ENCODE measurements at places on chromosomes 6 and 20.

DNA sequence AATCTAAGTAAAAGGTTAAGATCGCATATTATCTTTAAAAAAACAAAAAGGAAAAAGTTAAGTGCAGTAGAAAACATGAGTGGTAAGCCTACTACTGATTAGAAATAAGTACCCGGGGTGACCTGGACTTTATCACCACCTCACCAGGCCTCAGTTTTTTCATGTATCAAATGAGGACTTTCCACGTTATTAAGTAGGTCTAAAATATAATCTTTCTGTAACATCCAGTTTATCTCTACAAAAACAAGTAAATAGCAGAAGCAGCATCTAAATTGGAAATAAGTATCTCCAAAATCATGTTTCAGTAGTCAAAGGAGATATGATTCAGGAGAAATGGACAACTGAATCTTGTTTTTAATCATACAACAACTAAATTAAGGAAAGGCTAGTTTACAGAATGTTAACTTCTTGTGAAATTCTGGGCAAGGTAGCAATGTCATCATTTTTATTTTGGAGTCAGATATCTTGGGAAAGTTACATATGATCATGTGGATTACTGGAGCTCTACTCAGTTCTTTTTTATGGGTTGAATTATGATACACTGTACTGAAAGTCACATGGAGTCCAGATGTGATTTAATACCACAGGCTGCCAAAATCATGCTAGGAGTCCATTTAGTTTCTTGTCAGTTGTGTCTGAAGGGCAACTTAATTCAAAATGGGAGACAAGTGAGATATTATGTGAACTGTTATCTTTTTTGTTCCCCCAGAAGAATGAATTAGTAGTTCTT is 114.7 kb upstream of the PRL start:
- DNase-seq = no peak

DNA sequence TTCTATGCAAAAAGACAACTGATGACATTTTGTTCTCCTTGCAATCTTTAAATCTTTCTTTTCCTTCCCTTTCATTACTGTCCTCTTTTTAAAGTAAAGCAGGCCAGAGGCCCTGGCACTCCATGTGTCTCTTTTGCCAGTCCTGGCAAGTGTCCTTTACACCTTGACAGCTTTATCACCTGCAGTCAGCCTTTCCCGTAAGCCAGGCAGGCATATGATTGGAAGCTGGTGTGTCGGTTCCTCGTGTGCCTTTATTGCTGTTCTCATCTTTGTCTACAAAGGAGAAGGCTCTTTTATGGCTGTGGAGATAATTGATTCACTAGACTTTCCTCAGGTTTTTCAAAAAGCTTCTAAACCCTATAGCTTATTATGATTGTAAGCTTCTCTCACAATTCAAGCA is 162.3 kb upstream of the FBXL4 start:
- no peak for DNase-seq

DNA sequence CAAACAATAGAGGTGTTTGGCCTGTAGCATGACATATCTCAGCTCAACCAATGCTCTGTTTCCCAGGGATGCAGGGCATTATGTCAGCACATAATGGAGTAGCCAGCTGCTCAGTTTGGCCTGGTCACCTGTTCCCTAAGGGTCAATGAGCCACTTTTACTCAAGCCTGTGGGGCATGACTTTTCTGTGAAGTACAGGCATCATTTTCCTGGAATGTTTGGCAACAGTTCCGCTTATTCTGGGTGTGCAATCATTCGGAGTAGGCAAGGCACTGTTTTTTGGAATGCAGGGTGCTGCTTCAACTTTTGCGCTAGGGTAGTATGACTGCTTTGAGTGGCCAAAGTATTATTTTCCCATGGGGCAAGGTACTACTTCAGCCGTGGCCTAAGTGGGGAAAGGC is 665.4 kb downstream of the EPHA7 start:
- no peak for DNase-seq

DNA sequence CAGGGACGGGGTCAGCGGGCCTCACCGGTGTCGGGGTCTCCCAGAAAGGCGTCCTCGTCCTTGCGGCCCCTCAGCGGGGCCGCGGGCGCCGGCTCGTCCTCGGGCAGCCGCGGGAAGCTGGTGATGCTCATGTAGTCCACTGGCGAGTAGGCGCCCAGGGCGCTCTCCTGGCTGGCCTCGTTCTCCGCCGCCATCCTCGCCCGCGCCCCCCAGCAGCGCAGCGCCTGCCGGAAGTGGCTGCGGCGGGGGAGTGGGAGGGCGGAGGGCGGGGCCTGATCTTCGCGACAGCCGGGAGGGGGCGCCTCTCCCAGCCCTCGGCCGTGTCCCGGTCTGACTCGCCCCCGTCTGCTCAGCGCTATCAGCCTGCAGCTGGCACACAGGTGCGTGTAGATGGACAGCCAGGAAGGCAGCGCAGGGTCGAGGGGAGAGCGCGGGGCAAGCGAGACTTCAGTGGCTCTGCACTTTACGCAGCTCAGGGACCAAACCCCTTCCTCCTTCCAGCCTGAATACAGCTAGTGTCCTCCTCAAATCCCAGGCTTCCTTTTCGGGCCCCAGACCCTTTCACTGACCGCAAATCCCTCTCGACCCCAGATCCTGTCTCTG is at the start of gene GGT7:
Gene GGT7, minus strand, starts transcription at position 235 of the 603 bp plus-strand sequence. Its CDS starts 41 bp downstream, at position 194.
- DNase-seq = peak; percentile 79

- DNase-seq = no peak
Measured at GRCh38 chr6:140782941-140783340, 1349.8 kb upstream of the GJE1 start.

DNA sequence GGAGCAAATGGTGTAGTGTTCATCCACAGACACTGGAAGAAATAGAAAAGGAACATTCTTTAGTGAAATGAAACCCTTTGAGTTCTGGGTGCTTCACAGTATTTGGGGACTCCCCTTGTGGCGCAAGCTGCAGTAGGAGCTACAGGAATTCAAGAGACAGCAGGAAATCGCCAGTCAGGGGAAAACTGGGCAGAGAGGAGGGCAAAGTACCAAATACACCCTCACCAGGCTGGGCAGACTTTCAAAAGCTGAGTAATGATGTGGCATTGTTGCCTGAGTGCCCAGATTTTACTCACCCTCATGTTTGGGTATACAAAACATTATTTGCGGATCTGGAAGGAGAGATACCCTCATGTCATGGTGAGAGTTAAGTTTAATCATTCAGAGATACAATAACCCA is 97.9 kb downstream of the SOD2 start:
- no peak for DNase-seq

DNA sequence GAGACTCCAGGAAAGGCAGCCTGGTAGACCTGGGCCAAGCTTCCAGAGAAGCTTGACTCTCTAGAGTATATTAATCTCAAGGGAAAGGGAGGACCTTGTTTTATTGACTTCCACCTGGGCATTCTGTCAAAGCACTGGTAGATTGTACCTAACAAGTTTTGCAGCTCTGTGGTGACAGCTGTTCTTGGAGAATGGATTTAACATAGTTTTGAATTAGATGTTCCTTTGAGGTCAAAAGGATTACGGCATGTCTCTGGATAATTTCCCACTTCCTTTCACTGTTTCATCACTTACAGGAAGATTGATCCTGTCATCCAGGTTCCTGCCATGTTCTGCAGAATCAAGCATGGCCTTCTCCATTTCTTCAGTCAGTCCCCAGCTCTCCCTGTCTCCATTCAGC is 246.0 kb downstream of the PHACTR1 start:
- no peak for DNase-seq

GRCh38 chr20:25571240-25571639 is 14.1 kb downstream of the NINL start:
- DNase-seq = no peak

DNA sequence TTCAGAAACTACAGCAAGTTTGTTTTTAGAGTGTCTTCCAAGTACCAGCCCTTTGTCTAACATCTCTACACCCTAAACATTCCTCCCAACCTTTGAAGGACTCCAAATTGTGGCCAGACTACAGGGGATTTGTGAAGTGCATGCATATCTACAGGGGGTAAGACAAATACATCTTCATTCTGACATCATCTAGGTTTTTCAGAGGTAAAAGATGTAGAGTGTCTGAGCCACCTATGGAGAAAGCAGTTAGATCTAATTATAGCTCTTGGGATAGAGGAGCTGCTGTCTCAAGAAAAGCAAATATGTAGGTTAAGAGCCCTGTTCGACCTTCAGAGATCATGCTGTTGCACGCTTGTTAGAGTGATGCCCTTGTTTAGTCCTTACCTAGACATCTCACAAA is 617.7 kb upstream of the AGPAT4 start:
- no peak for DNase-seq

- no peak for DNase-seq
Measured at GRCh38 chr20:24978513-24978912, 14.0 kb downstream of the APMAP start.

DNA sequence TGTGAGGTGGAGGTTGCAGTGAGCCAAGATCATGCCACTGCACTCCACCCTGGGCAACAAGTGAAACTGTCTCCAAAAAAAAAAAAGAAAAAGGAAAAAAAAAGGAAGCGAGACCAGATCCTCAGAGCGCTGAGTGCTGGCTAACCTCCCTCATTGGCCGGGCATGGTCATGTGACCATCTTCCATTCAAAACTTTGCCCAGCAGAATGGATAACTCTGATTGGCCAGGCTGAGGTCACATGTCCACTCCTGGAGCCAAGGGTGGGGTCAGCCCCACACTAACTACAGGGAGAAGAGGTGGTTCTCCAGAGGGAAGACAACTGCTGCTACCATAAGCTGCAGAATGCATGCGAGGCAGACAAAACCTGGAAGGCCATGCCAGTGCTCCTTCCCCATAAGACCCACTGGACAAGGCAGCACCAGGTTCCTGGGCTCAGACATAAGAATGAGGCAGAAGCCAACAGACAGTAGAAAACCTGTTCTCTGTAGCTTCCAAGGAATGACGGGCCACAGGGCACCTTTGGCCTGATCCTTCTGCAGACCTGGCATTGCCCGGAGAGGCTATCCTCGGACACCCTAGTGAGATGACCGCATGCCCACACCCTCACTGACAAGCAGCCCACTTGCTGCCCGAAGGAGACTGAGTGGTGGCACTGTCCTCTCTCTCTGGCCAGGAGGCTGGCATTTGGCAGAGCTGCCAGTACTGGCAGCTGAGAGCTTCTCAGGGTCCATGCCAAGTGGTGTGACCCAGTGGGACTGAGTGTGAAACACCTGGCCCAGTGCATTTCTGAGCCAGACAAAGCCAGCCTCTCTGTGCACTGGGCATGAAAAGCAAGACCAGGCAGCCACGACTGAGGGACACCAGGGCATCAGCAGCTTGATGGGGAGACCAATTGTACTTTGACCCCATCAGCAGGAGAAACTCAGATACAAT is 311.9 kb upstream of the SULF2 start:
- peak; percentile 8 for DNase-seq

DNA sequence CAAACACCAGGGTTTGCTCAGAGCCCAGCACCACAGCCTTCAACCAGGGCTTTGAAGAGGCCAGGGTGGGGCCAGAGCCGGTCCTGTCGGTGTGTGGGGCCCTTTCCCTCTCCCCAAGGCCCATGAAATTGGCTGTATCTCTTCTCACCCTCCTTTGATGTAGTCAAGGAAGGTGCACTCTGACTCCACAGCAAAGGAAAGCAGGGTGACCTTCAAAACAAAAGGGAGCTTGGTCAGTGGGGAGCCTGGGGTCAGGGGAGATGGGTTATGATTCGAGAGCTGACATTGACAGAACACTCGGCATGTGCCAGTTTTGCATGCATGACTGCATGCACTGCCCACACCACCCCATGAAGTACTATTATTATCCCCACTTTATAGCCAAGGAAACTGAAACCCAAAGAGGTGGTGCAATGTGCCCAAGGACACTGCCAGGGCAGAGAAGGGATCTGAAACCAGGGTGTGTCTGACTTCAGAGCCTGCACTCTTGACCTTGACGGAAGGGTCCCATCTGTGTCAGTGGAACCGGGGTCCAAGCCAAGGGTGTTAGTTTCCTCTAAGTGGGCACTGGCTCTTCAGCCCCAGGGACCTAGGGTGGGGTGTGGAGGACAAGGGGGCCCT is 55.4 kb downstream of the RAB44 start:
- no peak for DNase-seq

GRCh38 chr20:41436679-41437078 is 70.1 kb upstream of the EMILIN3 start:
- DNase-seq = no peak

GRCh38 chr6:40848038-40848437 is 191.0 kb downstream of the UNC5CL start:
- no peak for DNase-seq

- DNase-seq = peak; percentile 94
Measured at GRCh38 chr20:14337400-14338171, at the start of gene FLRT3. Gene FLRT3 (minus strand): TSS chr20:14337612. CDS start chr20:14327506, 10,106 bp downstream.

GRCh38 chr20:48928832-48929725 is 7.6 kb downstream of the ARFGEF2 start:
- DNase-seq = no peak

- DNase-seq = peak; percentile 41
Measured at GRCh38 chr6:142112451-142113061, 20.2 kb upstream of the GJE1 start.

DNA sequence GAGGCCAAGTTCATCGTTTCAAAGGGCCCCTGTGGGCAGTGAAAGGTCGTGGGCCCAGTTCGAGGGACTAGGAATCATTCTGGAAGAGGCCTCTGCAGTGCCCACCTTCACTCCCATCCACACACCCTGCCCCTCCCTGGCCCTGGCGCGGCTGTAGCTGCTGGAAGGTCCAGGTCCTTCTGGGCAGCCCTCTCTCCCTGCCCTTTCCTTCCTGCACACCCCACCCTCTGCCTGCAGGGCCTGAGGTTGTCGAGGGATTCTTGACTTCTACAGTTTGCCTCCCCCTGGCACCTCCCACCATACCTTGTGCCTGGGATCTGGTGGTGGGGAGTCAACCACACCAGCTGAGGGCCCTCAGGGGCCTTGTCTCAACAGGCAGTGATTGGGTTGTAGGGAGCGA is 4.5 kb upstream of the MYT1 start:
- no peak for DNase-seq

DNA sequence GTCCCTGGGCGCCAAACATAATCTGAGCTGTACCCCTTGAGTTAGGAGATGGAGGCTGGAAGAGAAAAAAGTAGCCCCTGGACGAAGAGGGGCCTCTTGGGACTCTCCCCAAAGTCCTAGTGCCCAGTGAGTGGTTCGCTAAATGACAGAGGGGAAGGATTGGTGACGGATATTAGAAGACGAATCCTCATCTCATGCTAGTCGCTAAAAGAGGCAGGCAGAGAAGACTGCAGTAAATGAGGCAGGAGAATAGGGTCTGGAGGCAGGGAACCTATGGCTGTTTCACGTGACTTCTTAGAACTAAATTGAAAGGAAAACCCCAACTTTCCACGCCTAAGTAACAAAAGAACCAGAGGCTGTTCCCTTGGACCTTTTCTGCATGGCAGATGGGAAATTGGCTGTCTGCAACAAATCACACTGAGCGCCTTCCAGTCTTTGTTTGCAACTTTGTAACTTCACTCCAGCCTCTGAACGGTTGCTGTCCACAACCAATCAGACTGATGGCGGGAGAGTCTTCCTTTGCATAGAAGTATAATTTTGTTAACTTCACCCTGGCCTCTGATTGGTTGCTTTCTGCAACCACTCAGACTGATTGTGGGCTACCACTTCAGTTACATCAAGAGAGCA is 731 bp upstream of the RBL1 start:
- DNase-seq = no peak

- no peak for DNase-seq
Measured at GRCh38 chr20:23520185-23520584, 29.3 kb downstream of the CST8 start.
